ENCODE measurements at places on chromosomes 2 and 18.

DNA sequence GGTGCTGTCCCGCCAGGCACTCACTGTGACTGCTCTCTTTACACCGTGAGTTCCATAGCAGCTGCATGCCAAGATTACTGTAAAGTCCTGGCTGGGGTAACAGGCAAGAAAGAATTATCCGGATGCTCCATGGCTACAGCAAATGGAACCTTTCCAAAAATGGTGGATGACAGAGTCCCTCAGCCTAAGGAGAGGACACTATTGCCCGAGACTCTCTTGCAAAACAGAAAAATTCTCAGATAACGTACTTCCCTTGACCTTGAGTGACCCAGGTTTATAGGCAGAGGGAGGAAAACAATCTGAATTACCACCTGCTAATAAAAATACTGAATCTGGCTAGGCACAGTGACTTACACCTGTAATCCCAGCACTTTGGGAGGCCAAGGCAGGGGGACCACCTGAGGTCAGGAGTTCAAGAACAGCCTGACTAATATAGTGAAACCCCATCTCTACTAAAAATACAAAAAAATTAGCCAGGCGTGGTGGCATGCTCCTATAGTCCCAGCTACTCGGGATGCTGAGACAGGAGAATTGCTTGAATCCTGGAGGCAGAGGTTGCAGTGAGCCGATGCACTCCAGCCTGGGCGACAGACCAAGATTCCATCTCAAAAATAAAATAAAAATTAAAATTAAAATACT lies 4.5 kb downstream of the CYS1 start:
- DNase-seq, result no peak

- no peak for DNase-seq
These were observed 75.5 kb downstream of the COPS8 start for GRCh38 chr2:237161189-237161588.

DNA sequence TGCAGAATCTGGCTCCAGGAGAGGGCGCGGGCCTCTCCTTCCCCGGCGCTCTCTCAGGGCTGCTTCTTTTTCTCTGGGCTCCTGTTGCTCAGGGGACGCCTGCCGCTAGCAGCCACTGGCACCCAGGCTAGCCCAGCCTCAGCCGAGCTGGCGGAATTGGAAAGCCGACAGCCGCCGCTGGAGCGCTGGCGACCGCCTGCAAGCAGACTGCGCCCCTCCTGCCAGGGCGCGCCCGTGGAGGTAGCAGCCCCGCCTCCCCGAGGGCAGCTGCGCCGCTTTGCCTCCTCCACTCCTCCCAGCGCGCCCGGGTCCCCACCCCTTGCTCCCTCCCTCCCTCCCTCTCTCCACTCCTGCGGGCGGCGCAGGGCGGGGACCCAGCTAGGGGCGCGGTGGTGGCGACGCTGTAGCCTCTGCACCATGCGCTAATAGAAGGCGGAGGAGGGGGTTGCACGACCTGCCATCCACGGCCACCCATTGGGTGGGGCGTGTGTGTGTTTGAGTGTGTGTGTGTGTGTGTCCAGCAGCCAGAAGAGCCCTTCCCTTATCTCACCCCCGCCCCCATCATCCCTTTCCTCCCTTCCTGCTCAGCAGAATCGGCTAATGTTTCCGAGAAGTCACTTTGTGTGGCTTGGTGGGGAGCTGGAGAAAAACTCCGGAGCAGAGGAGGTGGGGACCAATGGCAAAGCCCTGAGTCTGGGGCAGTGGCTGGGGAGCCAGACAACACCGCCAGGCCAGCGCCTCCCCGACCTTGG lies at the start of gene SCN9A:
Gene SCN9A, minus strand, starts transcription at position 209 of the 752 bp plus-strand sequence. CDS start 64,188 bp downstream, outside the sequence.
- peak; percentile 86 for DNase-seq

DNA sequence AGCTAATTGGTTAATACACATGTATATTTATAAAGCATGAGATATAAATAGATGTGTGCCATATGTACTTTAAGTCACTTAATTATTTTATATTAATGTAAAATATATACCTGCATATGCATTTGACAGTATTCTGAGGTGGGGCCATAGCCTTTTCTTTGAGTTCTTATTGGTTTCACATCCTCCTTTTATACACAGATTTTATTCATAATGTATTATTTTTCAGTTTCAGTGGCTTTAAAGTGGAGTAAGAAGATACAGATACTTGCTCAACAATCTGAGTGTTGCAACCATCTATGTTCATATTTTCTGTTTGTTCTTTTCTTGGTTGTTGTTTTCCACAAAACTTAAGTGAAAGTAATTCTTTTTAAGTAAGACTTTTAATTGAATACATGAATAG lies 436.5 kb downstream of the RND3 start:
- DNase-seq, result no peak

- no peak for DNase-seq
These were observed 174.0 kb upstream of the NT5C1B start for GRCh38 chr2:18763338-18763737.

GRCh38 chr18:13434854-13435253 lies 216.3 kb downstream of the LDLRAD4 start:
- DNase-seq, result no peak

GRCh38 chr2:77459840-77460239 lies 62.3 kb downstream of the LRRTM4 start:
- no peak for DNase-seq

DNA sequence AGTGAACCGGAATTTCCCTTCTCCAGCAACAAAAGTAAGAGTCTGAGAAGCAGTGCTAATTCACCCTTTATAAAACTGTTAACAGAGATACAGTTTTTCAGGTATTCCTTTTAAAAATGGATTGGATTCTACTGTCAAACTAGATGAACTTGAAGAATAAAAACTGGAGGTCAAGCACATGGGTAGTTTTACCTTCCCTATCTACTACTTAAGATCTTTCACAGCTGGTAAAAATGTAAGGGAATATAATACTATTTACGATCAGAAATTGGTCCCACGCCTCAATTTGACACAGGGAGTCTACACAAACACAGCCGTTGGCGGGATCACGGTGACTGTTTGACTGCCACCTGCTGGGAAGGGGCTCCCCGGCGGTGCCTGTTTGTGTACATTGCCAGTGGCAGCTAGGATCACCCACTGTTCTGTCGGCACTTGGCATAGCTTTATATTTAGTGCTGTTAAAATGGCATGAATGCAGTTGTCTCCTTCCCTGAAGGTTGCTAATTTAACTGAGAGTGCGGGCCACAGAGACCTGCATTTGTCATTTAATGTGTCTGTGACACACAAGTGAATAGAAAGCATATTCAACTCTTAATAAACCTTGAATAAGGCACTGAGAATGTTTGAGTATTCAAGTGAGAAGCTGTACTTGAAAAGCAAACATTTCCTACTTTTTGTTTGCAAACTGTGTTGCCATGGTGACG lies 59.5 kb downstream of the ABCG8 start:
- peak; percentile 44 for DNase-seq

DNA sequence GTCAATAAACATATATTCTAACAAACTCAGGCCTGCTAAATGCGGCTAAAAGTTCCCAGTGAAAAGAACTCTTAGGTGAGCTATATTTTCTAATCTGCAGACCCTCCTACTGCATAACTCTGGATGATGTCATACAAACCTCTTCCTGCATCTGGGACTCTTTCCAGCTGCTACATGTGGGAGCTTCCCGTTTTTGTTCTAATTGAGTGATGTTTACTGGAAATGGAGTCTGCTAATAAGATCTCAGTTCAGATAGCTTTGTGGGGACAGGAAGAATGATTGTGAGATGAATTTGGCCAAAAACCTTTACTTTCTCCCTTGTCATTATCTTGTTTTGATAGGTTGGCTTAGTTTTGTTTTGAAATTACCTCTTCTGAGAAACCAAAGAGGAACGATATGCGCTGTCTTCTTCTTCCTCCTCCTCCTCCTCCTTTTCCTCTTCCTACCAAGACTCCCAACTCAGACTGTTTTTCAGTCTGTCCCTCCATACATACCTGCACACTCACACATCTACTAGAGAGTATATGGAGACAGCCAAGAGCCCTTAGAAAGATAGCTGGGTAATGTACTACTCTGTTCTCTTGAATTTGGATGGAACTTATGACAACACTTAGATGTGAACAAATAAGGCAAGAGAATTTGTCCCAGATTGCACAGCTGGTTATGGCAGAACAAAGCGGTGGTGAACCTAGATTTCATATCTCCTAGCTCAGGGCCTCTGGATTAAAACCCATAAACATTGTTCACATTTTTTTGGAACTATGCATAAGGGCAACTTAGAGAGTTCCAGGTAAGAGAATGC lies 39.8 kb upstream of the AAK1 start:
- DNase-seq, result peak; percentile 30

- DNase-seq, result no peak
These were observed 34.1 kb upstream of the METAP1D start for GRCh38 chr2:171965661-171966060.

GRCh38 chr2:127570282-127571250 lies 35.1 kb downstream of the MYO7B start:
- DNase-seq, result no peak

DNA sequence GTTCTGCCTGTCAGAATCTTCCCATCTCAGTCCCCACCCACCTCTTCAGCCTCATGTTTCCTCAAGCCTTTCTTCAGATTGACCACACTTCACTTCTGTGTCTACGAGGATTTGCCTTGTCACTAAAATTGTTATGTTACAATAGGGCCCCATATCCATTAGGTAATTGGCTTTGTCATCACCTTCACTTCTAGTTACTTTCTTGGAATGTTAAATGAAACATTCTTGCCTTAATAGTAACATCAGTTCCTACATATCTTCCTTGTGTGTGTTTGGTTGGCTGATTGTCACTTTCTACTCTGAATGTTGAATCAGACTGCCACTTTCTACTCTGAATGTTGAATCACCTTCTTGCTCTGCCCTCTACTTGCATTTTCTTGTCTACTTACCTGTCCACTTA lies 599.9 kb upstream of the NXPH2 start:
- DNase-seq, result no peak

DNA sequence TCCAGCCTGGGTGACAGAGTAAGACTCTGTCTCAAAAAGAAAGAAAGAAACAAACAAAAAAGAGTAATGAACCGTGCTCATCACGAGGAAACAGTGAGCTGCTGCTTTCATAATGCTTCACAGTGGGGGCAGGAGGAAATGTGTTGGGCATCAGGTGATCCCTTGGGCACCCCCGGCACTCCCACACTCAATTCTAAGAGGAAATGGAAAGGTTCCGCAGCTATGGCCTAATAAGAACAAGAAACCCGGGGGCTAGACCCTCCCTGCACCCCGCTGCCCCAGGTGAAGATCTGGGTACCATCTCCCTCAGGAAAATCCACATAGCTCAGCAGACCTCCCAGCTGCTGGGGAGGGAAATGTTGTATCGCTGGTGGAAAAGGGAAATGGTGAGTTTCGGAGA lies 118.9 kb downstream of the LPIN1 start:
- no peak for DNase-seq

GRCh38 chr18:37575646-37576045 lies 10.0 kb upstream of the CELF4 start:
- DNase-seq, result no peak

DNA sequence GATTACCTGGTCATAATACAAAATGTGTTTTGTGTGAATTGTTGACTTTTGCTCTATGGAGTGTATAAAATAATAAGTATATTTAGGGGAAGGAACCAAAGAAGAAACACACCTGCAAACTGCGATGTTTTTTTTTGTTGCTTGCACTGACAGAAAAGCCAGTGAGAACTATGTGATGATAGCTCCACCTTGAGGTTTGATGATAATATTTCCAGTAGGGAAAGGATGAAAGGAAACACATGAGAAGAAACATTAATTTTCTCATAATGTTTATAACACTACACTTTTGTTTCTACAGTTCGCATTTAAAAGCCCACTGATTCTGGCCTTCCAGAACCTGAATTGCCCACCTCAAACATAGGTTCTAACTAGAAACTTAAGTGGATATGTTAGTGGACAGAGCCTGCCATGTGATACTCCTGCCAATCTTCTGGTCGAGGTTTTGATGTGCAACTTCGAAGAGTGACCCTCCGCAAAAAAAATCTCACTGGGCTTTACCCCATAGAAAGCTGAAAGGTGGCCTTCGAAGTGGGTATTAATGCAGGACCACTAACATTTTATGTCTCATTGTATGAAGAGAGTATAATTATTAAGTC lies 476.4 kb upstream of the SPHKAP start:
- DNase-seq, result peak; percentile 4

GRCh38 chr2:185919155-185919554 lies 180.6 kb downstream of the FSIP2 start:
- DNase-seq, result no peak

DNA sequence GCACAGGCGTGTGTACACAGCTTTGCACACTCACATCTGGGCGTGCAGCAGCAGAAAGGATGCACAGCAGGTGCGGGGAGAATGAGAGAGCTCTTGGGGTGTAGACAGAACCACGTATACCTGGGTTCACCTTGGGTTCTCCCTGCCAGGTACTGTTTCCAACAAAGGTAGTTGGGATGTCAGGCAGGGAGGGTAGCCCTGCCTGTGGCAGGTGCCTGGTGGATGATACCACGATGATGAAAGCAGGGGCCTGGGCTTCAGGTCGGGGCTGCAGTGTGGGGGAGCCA lies 6.5 kb upstream of the ARID5A start:
- no peak for DNase-seq

- no peak for DNase-seq
These were observed 39.0 kb upstream of the SIX3 start for GRCh38 chr2:44902217-44903137.

GRCh38 chr2:175251425-175252041 lies 70.0 kb upstream of the ATP5MC3 start:
- peak; percentile 45 for DNase-seq
